ENCODE measurements at places on chromosomes 7 and 10.

DNA sequence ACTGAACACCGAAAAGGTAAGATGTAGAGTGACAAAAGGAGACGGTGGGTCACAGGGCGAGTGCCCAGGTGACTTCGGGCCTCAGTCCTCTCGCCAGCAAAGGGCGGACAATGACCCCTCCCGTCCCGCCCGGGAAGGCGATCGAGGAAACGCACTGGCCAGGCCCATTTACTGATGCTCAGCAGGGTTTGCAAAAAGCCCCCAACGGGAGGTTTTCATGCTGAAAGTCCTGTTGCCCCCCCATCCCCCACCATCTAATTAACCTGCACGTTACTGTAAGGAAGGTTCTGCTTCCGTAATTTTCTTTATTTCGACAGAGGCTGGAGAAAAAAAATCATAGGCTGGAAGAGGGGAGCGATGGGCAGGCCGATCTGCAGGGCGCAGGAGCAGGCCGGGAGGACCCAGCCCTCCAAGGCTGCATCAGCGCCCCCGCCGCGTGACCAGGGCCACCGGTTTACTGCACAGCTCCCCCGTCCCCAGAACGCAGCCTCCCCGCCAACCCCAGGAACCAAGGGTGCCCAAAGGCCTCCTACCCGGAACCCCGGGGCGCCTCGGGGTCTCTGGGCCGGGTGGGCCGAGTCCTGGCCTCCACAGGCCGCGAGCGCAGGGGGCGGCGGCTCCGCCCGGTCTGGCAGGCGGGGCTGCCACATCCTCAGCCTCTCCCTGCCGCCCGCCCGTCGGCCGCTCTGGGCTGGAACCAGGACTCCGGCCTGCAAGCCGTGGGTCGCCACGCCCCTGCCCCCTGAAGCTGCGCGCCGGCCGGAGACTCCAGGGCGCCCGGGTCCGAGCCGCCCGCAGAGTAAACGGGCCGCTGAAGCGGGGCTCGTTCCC lies 613 bp downstream of the OAT start:
- H3K4me1 ChIP-seq = peaks cover 17% of the 10 kb centered on the region
- H3K36me3 ChIP-seq = no peaks in the 10 kb centered on the region
- peaks cover 36% of the 10 kb centered on the region for H3K27me3 ChIP-seq
- no peak overlapping the region for H3K27ac ChIP-seq

GRCh38 chr10:133397938-133398337 lies 4.0 kb downstream of the MTG1 start:
- peaks cover 55% of the 10 kb centered on the region for H3K4me1 ChIP-seq
- no peaks in the 10 kb centered on the region for H3K27me3 ChIP-seq
- no peak for DNase-seq
- no peak overlapping the region for H3K27ac ChIP-seq
- no peak overlapping the region for H3K4me3 ChIP-seq

DNA sequence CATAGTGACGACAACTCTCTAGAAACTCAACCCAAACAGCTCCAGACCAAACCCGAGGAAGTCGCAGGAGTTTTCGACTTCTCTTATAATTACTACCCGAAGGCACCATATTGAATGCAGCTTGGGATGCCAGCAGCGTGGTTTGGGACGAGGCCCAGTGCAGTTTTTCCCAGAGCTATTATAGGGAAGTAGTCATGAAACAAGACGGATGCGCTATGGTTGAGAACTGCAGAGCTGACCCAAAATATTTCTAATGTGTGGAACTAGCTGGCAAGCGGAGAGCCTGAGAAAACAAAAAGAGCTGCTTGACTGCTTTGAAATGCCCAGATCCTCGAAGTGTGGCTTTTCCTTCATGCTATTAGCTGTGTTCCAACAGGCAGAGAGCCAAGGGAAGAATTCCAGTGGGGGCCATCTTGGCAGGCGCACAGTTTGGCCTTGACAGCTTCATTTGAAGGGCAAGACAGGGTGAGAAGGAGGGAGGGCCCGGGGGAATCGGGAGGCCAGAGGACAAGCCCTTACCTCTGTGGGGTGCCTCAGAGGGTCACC lies 122.7 kb downstream of the CUL2 start:
- no peak overlapping the region for H3K27ac ChIP-seq
- no peaks in the 10 kb centered on the region for H3K4me1 ChIP-seq

GRCh38 chr10:23198610-23198939 lies 6.5 kb downstream of the PTF1A start:
- peaks cover 98% of the 10 kb centered on the region for H3K27me3 ChIP-seq
- no peak for DNase-seq
- H3K27ac ChIP-seq = no peak overlapping the region
- peaks cover 5% of the 10 kb centered on the region for H3K4me1 ChIP-seq
- H3K36me3 ChIP-seq = no peaks in the 10 kb centered on the region

- H3K36me3 ChIP-seq = no peaks in the 10 kb centered on the region
- no peaks in the 10 kb centered on the region for H3K4me1 ChIP-seq
- DNase-seq = no peak
Measured at GRCh38 chr7:90312745-90313144, 8.4 kb downstream of the FAM237B start.

- no peak for DNase-seq
- peaks cover 5% of the 10 kb centered on the region for H3K36me3 ChIP-seq
- peak within 1 kb of the TSS; percentile 9 for H3K27ac ChIP-seq
- peak within 1 kb of the TSS; percentile 60 for H3K4me3 ChIP-seq
- H3K27me3 ChIP-seq = peaks cover 78% of the 10 kb centered on the region
Measured at GRCh38 chr7:29563590-29564495, at the start of gene PRR15. TSS of gene PRR15 (plus strand) at chr7:29563835. CDS start at chr7:29566330, 2,495 bp downstream.

GRCh38 chr7:51261950-51262795 lies 54.4 kb downstream of the COBL start:
- no peak overlapping the region for H3K27ac ChIP-seq
- H3K36me3 ChIP-seq = no peaks in the 10 kb centered on the region
- no peaks in the 10 kb centered on the region for H3K4me1 ChIP-seq
- H3K4me3 ChIP-seq = no peak overlapping the region

- H3K27ac ChIP-seq = no peak overlapping the region
- no peaks in the 10 kb centered on the region for H3K27me3 ChIP-seq
- no peaks in the 10 kb centered on the region for H3K4me1 ChIP-seq
- H3K4me3 ChIP-seq = no peak overlapping the region
Measured at GRCh38 chr7:80770061-80770460, 131.6 kb downstream of the CD36 start.

GRCh38 chr10:97656777-97657176 lies 16.3 kb downstream of the PI4K2A start:
- H3K27ac ChIP-seq = peak overlapping the region; percentile 45
- H3K27me3 ChIP-seq = no peaks in the 10 kb centered on the region
- no peak overlapping the region for H3K4me3 ChIP-seq
- no peaks in the 10 kb centered on the region for H3K4me1 ChIP-seq
- no peak for DNase-seq

DNA sequence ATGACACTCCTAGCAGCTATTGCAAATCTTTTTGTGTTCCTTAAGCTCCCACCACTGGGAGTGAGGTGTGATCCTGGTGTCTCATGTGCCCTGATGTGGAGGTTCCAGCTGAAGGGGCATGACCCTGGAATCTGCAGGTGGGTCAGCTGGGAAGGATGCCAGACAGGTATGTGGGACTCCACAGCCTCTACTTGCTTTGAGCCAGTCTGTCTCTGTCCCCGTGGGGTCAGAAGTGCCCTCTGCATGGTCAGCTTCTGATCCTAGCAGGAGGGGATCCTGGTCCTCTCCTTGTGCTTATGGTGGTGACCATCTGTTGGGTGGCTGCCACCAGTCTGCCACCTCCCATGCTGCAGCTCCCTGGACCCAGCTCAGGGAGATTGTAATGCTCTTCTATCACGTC lies 51.1 kb upstream of the COMTD1 start:
- H3K27me3 ChIP-seq = peaks cover 36% of the 10 kb centered on the region
- DNase-seq = no peak
- no peak overlapping the region for H3K4me3 ChIP-seq
- H3K4me1 ChIP-seq = no peaks in the 10 kb centered on the region

- no peak overlapping the region for H3K27ac ChIP-seq
- DNase-seq = no peak
- no peaks in the 10 kb centered on the region for H3K36me3 ChIP-seq
- H3K27me3 ChIP-seq = no peaks in the 10 kb centered on the region
- H3K4me3 ChIP-seq = no peak overlapping the region
Measured at GRCh38 chr7:91596287-91596686, 284.2 kb downstream of the MTERF1 start.

DNA sequence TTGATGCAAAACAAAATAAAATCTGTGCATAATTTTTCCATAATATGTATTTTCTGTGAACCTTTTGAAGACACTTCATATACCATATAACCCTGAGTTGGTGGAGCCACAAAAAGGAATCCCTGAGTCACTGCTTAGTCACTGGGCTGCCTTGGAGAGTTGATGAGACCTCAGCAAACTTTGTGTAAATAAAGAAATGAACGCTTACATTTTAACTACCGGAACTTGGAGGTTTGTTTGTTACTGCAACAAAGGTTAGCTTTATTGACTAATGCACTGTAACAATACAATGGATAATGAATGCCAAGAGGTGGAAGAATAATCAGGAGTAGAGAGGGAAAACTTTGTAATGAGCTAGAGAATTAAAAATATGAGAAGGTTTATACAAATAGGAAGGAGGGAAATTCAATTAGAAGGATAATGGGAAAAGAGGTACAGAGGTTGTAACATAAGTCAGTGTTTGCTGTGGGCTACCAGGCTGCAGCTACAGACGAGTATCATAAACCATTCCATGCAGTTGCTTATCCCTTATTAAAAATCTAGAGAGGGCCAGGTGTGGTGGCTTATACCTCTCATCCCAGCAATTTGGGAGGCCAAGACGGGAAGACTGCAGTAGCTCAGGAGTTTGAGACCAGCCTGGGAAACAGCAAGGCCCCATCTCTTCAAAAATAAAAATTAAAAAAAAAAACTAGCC lies 1042.1 kb downstream of the TYW1 start:
- no peak for DNase-seq
- H3K4me1 ChIP-seq = no peaks in the 10 kb centered on the region
- no peak overlapping the region for H3K4me3 ChIP-seq
- H3K36me3 ChIP-seq = no peaks in the 10 kb centered on the region

- no peaks in the 10 kb centered on the region for H3K27me3 ChIP-seq
- H3K4me3 ChIP-seq = no peak overlapping the region
- H3K4me1 ChIP-seq = no peaks in the 10 kb centered on the region
- H3K27ac ChIP-seq = no peak overlapping the region
- no peak for DNase-seq
- H3K36me3 ChIP-seq = no peaks in the 10 kb centered on the region
Measured at GRCh38 chr7:4202954-4203353, 479.1 kb upstream of the FOXK1 start.

GRCh38 chr7:47304727-47305719 lies 276.9 kb downstream of the TNS3 start:
- no peaks in the 10 kb centered on the region for H3K27me3 ChIP-seq
- DNase-seq = no peak
- H3K4me1 ChIP-seq = no peaks in the 10 kb centered on the region
- no peaks in the 10 kb centered on the region for H3K36me3 ChIP-seq

DNA sequence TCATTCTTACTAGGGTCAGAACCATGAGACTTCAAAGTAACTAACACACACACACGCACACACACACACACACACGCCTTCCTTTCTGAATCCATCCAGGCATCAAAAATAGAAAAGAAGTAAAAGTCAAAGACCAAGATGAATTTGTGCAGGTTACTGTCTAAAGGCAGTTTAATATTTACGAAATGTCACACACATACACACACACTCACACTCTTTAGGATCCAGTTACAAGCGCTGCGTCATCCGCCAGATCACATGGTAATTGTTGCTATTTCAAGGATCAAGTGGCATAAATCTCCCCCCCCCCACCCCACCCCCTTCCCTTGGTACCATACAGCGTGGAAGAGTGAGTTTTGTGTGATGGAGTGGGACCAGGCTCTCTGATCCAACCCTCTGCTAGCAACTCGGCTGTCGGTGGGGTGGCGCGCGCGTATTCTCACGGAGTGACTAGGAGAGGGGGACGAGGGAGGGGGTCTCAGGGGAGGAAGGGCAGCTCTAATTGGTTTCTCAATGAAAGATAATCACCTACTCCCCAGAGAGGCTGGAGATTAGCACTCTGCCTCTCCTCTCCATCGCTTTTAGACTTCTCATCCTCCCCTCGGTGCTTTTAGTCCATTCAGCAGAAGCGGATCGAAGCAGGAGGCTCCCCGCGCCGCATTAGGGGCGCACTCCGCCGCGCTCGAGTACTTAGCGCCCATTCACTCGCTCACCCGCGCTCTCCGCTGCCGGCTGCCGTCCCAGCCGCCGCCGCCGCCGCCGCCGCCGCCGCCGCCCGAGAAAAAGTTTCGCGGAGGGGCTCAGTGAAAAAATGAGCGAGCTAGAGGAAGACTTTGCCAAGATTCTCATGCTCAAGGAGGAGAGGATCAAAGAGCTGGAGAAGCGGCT lies 83.5 kb upstream of the PRKG1 start:
- H3K4me3 ChIP-seq = peak overlapping the region; percentile 33
- no peak overlapping the region for H3K27ac ChIP-seq
- peaks cover 51% of the 10 kb centered on the region for H3K27me3 ChIP-seq
- H3K36me3 ChIP-seq = no peaks in the 10 kb centered on the region
- DNase-seq = no peak

DNA sequence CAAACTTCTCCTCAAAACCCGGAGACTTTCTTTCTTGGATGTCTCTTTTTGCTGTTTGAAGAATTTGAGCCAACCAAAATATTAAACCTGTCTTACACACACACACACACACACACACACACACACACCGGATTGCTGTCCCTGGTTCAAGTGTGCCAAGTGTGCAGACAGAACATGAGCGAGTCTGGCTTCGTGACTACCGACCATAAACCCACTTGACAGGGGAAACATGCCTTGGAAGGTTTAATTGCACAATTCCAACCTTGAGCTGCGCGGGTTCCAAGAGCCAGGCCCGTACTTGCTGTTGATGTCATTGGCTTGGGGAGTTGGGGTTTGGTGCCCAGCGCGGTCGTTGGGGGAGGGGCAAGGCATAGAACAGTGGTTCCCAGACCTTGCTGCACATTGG lies 1.7 kb downstream of the EGFR start:
- peaks cover 61% of the 10 kb centered on the region for H3K27me3 ChIP-seq
- no peaks in the 10 kb centered on the region for H3K36me3 ChIP-seq
- no peak for DNase-seq
- H3K27ac ChIP-seq = no peak overlapping the region
- H3K4me1 ChIP-seq = no peaks in the 10 kb centered on the region
- no peak overlapping the region for H3K4me3 ChIP-seq

DNA sequence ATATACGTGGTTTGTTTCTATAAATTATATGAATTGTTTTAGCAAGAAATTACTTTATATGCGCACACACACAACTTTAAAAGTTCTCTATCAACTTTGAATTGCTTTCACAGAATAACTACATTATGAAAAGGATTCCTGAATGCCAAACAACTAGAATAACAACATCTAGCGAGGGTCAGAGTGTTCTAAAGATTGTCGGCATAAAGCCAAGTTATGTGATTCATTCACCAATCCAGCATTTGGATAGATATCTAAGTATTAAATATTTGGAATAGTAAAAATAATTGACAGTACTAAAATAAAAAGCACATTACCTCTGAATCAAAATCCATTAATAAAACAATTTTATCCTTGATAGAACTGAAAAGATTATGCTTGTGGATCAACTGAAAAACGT lies 125.3 kb upstream of the AMPH start:
- H3K36me3 ChIP-seq = peaks cover 15% of the 10 kb centered on the region
- H3K27ac ChIP-seq = no peak overlapping the region

- H3K4me1 ChIP-seq = no peaks in the 10 kb centered on the region
- H3K36me3 ChIP-seq = no peaks in the 10 kb centered on the region
- no peak overlapping the region for H3K4me3 ChIP-seq
- DNase-seq = no peak
- no peak overlapping the region for H3K27ac ChIP-seq
- no peaks in the 10 kb centered on the region for H3K27me3 ChIP-seq
Measured at GRCh38 chr7:12596225-12596790, 25.8 kb downstream of the SCIN start.
